ENCODE measurements at places on chromosomes 7 and 10.

- DNase-seq = no peak
- no peaks in the 10 kb centered on the region for H3K4me1 ChIP-seq
- H3K4me3 ChIP-seq = no peak overlapping the region
- H3K36me3 ChIP-seq = no peaks in the 10 kb centered on the region
- no peak overlapping the region for H3K27ac ChIP-seq
Measured at GRCh38 chr10:78394047-78394446, 360.4 kb downstream of the RPS24 start.

DNA sequence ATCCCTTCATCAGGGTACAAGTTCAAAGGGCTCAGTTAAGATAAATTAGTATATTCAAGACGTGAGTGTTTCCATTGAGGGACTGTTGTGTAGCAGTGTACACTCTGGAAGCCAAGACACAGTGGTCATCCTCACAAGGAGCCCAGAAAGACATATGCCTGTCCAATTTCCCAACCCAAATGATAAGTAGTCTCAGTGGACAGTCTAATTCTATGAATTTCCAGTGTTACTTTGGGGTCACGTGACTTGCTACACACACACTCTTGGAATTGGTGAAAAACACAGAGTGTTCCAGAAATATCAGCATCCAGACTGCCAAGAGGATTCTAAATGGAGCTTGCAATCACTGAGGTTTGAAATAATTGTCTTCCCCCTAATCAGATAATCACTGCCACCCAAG is 365.1 kb downstream of the WDR11 start:
- no peak for DNase-seq
- no peaks in the 10 kb centered on the region for H3K4me1 ChIP-seq
- no peaks in the 10 kb centered on the region for H3K36me3 ChIP-seq
- no peaks in the 10 kb centered on the region for H3K27me3 ChIP-seq

DNA sequence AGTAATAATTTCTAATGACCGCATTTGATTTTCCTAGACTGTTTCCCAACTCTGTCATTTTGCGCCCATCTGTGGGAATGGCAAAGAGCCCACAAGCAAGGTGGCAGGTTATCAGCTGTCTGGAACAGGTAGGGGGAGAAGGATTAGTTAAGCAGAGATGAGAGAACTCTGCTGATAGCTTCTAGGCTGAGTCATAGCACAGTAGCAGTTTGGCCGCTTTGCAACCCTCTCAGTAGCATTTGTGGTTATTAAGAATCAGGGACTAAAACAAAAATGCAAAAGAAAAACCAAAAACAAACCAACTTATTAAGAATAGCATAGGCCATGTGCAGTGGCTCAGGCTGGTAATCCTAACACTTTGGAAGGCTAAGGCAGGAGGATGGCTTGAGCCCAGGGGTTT is 602.7 kb upstream of the SORCS1 start:
- no peaks in the 10 kb centered on the region for H3K36me3 ChIP-seq
- no peak overlapping the region for H3K4me3 ChIP-seq
- H3K27me3 ChIP-seq = no peaks in the 10 kb centered on the region

- no peak overlapping the region for H3K4me3 ChIP-seq
- H3K27me3 ChIP-seq = no peaks in the 10 kb centered on the region
- H3K27ac ChIP-seq = no peak overlapping the region
- H3K36me3 ChIP-seq = peaks cover 25% of the 10 kb centered on the region
- DNase-seq = no peak
- peaks cover 56% of the 10 kb centered on the region for H3K4me1 ChIP-seq
Measured at GRCh38 chr7:123727071-123727837, 21.5 kb downstream of the WASL start.

DNA sequence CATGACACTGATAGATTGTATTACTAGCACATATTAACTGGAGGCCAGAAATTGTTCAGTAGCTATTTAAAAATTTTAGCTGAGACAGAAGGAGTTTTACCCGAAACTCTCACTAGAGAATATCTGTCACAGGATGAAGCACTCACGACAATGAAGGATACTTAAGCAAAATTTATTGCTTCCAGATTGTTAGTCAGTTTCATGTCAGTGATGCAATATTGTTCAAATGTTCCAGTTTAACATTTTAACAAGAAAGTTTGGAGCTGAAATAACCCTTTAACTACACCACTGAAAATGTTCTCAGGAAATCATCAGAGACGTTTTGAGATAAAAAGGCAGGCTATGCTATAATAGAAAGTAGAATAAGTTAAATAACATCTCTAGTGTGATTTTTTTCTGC is 15.0 kb upstream of the CADPS2 start:
- H3K4me1 ChIP-seq = no peaks in the 10 kb centered on the region
- no peak for DNase-seq
- no peaks in the 10 kb centered on the region for H3K36me3 ChIP-seq
- H3K27ac ChIP-seq = no peak overlapping the region
- no peaks in the 10 kb centered on the region for H3K27me3 ChIP-seq

DNA sequence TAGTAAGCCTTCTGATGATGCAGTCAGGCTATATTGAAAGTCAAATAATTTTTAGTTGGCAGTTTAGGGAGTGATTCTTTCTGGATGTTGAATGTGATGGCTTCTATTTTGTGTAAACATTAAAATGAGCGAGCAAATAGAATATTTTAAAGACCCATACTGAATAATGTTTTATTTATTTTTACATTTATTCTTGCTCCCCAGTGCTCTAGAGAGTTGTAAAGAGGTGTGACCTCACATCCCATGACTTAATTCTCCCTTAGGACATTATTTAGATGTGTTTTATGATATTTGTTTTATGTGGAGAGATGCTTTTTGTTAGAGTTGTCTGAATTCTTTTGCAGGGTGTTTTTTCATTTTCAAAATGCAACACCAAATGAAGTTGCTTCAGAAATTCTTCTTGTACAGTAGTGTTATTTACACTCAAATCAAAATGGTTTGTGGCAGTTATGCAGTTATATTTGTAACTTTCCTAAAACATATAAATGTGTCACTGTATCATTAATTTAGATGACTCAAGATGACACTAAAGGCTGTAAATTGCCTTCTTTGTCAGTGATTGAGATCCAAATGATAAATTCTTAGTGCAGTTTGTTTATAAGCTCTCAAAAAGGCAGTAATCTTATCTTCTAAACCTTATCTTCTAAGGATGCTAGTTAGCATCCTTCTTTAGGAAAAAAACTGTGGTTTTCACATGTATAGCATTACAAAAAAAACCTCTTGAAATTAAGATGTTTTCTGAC is 12.4 kb downstream of the UMAD1 start:
- H3K4me3 ChIP-seq = no peak overlapping the region
- H3K36me3 ChIP-seq = peaks cover 21% of the 10 kb centered on the region
- DNase-seq = no peak
- no peak overlapping the region for H3K27ac ChIP-seq

- H3K4me3 ChIP-seq = no peak overlapping the region
- no peak for DNase-seq
- H3K4me1 ChIP-seq = peaks cover 6% of the 10 kb centered on the region
- peaks cover 77% of the 10 kb centered on the region for H3K27me3 ChIP-seq
- H3K27ac ChIP-seq = no peak overlapping the region
Measured at GRCh38 chr7:113084496-113085172, 2.0 kb downstream of the GPR85 start.

- DNase-seq = no peak
- H3K27me3 ChIP-seq = peaks cover 8% of the 10 kb centered on the region
- H3K27ac ChIP-seq = no peak overlapping the region
- H3K4me3 ChIP-seq = no peak overlapping the region
- no peaks in the 10 kb centered on the region for H3K4me1 ChIP-seq
Measured at GRCh38 chr7:22238354-22239311, 118.3 kb downstream of the RAPGEF5 start.

- peaks cover 6% of the 10 kb centered on the region for H3K27me3 ChIP-seq
- no peaks in the 10 kb centered on the region for H3K4me1 ChIP-seq
- DNase-seq = no peak
Measured at GRCh38 chr10:116470071-116470470, 42.4 kb downstream of the PNLIPRP3 start.

GRCh38 chr7:34096777-34097176 is 191.4 kb downstream of the BMPER start:
- no peak for DNase-seq
- no peak overlapping the region for H3K27ac ChIP-seq
- no peaks in the 10 kb centered on the region for H3K4me1 ChIP-seq
- H3K4me3 ChIP-seq = no peak overlapping the region
- H3K27me3 ChIP-seq = no peaks in the 10 kb centered on the region
- no peaks in the 10 kb centered on the region for H3K36me3 ChIP-seq

DNA sequence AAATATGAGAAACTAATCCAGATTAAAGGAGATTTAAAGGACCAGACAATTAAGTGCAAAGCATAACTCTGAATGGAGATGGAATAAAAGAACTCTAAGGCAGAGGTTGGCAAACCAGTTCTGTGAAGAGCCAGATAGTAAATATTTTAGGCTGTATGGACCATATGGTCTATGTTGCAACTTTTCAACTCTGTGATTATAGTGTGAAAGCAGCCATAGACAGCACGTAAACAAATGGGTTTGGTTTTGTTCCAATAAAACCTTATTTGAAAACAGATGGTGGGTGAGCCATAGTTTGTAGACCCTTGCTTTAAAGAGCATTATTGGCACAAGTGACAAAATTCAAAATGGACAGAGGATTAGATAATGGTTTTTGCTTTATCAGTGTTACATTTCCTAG is 884.1 kb downstream of the CCSER2 start:
- DNase-seq = no peak
- no peaks in the 10 kb centered on the region for H3K27me3 ChIP-seq
- H3K36me3 ChIP-seq = no peaks in the 10 kb centered on the region
- no peak overlapping the region for H3K27ac ChIP-seq
- no peaks in the 10 kb centered on the region for H3K4me1 ChIP-seq
- no peak overlapping the region for H3K4me3 ChIP-seq

DNA sequence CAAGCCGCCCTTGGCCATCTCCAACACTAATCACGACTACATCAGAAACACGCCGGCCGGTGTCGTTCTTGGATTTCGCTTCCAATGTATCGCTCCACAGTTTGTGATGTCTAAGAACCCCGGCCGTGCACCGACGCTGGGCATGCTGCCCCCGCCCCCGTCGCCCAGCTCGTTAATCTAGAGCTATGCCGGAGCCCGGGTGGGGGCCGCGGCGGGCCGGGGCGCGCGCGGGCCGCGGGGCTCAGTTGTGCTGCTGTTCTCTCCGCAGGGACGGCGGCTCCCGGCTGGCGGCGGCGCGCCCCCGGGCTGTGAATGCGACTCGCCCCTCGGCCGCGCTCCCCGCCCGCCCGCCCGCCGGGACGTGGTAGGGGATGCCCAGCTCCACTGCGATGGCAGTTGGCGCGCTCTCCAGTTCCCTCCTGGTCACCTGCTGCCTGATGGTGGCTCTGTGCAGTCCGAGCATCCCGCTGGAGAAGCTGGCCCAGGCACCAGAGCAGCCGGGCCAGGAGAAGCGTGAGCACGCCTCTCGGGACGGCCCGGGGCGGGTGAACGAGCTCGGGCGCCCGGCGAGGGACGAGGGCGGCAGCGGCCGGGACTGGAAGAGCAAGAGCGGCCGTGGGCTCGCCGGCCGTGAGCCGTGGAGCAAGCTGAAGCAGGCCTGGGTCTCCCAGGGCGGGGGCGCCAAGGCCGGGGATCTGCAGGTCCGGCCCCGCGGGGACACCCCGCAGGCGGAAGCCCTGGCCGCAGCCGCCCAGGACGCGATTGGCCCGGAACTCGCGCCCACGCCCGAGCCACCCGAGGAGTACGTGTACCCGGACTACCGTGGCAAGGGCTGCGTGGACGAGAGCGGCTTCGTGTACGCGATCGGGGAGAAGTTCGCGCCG is 1.9 kb downstream of the VWC2 start:
- DNase-seq = no peak
- H3K4me3 ChIP-seq = no peak overlapping the region
- H3K36me3 ChIP-seq = no peaks in the 10 kb centered on the region
- no peak overlapping the region for H3K27ac ChIP-seq
- peaks cover 72% of the 10 kb centered on the region for H3K27me3 ChIP-seq

DNA sequence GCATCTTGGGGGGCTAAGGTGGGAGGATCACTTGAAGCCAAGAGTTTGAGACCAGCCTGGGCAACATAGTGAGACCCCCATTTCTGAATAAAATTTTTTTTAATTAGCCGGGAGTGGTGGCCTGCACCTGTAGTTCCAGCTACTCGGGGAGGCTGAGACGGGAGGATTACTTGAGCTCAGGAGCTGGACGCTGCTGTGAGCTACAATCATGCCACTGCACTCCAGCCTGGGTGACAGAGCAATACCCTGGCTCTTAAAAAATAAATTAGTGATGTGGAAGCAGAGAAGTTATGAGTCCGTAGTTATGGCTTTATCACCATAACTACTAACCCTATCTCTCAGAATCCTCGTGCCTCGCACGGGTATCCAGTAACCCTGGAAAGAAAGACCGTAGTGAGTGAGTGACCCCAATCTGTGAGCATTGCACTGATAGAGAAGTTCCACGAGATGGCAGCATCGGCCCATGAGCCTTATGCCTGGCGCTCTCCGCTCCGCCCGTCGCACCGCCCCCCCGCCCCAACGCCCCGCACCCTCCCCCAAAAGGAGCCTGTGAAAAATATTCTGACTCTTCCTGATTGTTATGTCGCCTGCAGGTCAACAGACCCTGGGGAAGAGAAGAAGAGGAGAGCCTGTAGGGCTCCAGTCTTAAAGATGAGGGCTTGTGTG is 4.9 kb upstream of the SLC29A3 start:
- DNase-seq = peak; percentile 65
- H3K27me3 ChIP-seq = peaks cover 12% of the 10 kb centered on the region
- no peaks in the 10 kb centered on the region for H3K36me3 ChIP-seq
- no peak overlapping the region for H3K27ac ChIP-seq

DNA sequence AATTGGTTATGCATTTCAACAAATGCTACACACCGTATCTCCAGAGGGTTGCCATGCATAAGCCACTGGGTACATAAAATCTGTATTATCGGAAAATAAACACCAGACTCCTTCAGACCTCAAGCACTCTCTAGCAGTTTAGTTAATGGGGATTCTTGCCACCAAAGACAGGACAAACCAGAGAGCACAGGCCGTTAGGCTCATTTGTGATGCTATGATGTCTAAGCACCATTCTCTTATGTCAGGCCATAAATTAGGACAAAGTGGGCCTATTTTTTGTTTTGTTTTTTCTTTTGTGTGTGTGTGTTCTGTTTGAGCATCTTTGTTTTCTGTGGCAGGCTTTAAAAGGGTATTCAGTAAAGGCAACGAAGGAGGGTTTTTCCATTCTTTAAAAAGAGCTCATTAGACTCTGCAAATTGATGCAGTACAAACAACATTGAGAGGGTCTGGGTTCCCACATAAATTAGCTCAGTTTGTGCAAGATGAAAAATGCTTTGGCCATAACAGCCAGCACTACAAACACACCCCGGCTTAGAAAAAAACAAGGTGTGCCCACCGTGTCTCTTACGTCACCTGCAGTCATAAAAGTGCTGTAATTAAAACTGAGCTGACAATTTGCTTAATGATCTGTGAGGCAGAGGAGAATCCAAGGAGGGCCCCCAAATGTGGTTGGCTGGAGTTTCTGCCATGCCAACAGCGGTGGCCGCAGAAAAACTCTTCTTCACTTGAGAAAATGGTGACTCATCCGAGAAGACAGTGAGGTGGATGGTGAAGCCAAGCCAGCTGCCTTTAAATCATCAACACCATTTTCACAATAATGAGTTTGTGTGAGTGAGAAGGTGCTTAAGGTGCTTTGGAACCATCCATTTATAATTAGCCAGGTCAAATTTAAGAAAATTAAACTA is 297.9 kb downstream of the GATA3 start:
- H3K27ac ChIP-seq = no peak overlapping the region
- H3K36me3 ChIP-seq = no peaks in the 10 kb centered on the region
- no peak overlapping the region for H3K4me3 ChIP-seq
- peaks cover 9% of the 10 kb centered on the region for H3K4me1 ChIP-seq
- no peak for DNase-seq

Measured in activated T-cell treated with anti-CD3 and anti-CD28 coated beads, Interleukin-2, amount 50 U/mL, for 24 hours (primary cell).